ENCODE measurements at places on chromosomes 12 and 14.
A peak's percentile ranks its signal among the peaks of the same experiment; 100 is the strongest.

DNA sequence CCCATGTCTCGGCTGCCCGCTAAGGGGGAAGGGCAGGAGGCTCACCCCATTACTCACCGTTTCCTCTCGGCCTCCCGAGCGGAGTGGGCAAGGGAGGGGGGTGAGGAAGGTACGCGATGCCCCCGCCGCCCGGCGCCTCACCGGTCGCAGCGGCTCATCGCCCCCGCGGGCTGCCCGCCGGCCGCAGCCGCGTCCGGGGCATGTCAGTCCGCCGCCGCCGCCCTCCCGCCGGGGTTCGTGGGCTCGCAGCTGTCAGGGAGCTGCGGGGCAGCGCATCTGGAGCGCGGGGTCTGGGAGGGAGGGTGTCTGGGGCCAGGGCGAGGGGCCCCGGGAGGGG is 461 bp downstream of the SLC8A3 start:
- DNase-seq, result peak; percentile 25

DNA sequence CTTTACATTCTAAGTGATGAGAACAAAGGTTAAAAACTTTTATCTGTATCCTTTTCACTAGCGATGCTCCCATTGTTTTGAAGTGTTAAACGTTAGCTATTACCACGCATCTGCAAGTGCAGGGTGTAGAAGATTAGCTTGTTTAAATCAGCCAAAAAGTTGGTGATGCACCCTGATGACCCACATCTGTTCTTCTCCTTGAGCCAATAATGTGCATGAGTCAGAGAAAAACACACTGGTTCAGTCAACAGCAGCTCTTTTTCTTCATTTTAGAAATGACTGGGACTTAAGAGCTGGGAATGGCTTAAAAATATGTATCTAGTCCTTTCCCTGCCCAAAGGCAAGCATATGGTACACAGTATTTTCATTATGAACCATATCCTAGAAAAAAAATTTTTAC is 323.5 kb upstream of the PDE3A start:
- DNase-seq, result no peak

- no peak for DNase-seq
Measured at GRCh38 chr14:101062065-101062450, 158.5 kb upstream of the RTL1 start.

DNA sequence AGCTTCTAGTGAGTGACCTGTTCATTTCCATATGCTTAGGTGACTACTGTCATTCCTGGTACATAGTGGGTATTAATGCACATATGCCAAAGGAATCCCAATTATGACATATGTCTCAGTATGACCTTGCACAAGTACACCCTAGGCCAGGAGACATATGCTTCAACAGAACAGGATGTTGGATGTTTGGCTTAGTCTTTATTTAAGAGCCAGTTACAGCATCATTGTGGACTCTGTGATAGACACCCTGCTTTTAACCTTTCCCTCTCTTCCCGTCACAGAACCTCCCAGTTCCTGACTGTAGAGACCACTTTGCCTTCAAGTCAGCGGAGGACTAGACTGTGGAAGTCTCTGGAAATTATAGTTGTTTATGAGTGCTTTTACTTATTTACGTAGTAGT is 72.9 kb downstream of the DAAM1 start:
- no peak for DNase-seq

GRCh38 chr12:123062681-123063486 is 82.4 kb downstream of the ARL6IP4 start:
- DNase-seq, result peak; percentile 33

GRCh38 chr12:2264651-2265232 is 212.0 kb downstream of the CACNA1C start:
- no peak for DNase-seq

- no peak for DNase-seq
Measured at GRCh38 chr14:32142341-32142740, 59.5 kb upstream of the RNU6-7 start.

GRCh38 chr12:6307529-6307928 is 3.0 kb upstream of the PLEKHG6 start:
- DNase-seq, result no peak

DNA sequence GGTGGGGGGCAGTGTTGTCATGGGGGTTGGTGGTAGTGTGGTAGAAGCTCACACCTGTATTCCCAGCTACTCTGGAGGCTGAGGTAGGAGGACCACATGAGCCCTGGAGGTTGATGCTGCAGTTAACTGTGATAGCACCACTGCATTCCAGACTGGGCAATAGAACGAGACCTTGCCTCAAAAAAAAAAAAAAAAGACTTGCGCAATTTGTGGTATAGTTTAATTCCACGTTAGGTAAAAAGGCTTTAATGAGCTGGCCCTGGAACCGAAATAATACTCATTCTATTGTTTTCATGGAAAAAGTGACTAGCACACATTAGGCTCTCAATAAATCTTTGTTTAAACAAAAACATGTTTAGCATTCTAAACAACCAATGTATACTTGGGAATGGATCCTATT is 25.4 kb upstream of the NAP1L1 start:
- DNase-seq, result no peak

- peak; percentile 87 for DNase-seq
Measured at GRCh38 chr14:72518809-72519377, 375.0 kb downstream of the DPF3 start.

DNA sequence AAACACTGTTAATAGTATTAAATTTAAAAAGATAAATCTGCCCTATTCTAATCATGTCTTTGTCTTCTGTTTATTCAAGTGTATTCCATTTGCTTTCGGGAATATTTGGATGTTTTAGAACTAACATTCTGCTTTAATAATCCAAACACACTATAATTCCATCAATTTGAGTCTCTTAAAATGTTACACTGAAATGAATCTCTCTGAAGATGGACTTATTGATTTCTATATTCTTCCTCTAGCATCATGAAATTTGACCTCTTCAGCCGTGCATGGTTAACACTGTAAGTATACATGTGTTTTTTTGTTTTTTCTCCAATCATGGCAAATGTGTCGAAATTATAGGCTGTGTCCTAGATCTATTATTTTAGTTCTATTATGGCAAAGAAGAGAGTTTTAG is 339.2 kb downstream of the ACSS3 start:
- DNase-seq, result no peak

GRCh38 chr14:75562089-75562488 is 16.3 kb upstream of the FLVCR2 start:
- DNase-seq, result no peak

GRCh38 chr12:16285586-16285985 is 8.1 kb upstream of the SLC15A5 start:
- no peak for DNase-seq

DNA sequence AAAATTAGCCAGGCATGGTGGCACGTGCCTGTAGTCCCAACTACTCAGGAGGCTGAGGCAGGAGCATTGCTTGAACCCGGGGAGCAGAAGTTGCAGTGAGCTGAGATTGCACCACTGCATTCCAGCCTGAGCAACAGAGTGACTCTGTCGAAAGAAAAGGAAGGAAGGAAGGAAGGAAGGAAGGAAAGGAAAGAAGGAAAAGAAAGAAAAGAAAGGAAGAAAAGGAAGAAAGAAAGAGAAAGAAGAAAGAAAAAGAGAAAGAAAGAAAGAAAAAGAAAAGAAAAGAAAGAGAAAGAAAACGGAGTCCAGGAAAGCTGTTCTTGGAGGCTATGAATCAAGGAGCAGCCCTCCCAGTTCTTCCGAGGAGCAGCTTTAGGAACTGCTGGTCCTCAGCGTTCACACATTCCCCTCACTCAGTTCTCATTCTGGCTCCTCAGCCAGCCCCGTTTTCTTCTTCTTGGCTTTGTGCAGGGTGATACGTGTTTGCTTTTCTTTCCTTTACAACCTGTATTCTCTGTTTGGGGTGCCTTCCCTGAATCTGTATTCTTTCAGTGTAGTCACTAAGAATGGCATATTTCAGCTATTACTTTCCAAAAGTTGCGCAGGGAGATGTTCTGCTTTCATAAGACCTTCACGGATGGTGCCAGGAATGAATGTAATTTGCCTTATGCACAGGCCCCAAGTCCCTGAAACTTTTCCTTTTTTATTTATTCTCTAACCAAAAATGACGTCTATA is 12.2 kb downstream of the FBXL14 start:
- DNase-seq, result no peak

- DNase-seq, result no peak
Measured at GRCh38 chr12:81166790-81167189, 88.9 kb downstream of the ACSS3 start.

DNA sequence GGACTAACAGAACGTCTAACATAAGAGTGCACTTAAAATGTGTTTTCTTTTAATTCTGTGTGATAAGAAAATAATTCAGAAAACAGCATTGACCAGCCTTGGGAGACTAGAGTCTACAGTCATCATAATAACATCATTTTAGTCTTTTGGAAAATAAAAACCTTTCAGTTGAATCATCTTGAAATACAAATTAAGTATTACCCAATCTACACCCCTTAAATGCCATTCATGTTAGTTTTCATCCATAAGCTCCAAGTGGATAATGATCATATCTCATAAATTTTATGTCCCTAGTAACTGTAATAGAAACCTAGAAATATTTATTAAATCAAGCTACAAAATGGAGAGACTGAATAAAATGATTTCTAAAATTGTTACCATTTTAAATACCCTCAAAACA is 32.4 kb downstream of the EPS8 start:
- no peak for DNase-seq

DNA sequence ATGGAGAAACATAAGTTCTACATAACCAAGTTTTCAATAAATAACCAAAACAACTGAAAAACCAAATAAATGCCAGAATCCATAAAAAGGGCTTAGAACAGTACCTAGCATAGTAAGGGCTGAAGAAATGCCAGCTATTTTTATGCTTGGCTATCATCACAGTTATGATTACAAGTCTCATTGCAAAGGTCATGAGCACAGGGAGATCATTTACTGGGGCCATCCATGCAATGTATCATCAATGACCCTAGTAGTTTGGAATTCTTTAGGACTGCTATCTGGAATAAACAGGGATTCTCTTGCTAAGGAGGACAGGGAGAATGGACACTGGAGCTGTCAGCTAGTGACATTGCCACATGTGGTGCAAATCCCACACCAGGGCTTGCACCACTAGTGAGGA is 92.5 kb upstream of the NAP1L1 start:
- DNase-seq, result no peak

DNA sequence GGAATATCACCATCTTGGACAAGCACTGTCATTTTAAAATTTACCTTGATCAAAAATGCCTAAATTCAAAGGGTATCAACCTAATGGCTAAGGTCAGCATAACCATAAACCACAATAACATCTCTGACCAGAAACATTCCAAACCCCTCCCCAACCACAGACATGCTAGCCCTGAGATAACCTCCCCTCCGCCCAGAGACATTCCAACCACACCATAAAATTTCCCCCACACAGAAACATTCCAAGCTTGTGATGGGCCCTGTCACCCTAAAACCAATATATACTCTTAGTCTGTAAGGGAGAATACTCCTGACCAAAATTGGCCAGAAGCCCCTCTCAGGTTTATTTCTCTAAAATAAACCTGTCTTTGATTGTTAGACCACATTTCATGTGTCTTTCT is 17.7 kb downstream of the EPYC start:
- DNase-seq, result no peak

DNA sequence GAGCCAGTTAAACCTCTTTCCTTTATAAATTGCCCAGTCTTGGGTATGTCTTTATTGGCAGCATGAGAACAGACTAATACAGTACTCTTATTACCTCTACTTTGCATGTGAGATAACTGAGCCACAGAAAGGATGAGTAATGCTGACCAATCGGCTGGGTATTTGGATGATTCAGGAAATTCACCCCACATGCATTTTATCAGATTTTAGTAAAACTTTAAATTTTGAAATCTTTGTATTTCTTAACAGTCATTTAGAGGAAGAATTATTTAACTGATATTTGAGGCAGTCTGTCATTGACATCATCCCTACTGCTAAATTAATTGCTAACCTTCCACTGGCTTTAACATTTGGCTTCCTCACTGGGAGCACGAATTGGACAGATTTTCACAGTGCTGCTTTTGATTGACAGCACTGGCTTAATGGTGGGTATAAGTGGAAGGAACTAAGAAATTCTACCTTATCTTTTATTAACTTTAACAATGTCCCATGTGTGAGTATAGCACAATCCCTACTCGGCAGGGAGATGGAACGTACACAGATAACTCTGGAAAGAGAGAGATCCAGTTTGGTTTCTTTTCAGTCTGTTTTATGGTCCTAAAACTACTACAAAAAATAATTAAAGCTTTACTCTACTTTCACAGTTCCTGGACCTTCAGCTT is 261.0 kb downstream of the DACT1 start:
- DNase-seq, result no peak

- DNase-seq, result no peak
Measured at GRCh38 chr12:94570161-94570560, 80.2 kb downstream of the TMCC3 start.

DNA sequence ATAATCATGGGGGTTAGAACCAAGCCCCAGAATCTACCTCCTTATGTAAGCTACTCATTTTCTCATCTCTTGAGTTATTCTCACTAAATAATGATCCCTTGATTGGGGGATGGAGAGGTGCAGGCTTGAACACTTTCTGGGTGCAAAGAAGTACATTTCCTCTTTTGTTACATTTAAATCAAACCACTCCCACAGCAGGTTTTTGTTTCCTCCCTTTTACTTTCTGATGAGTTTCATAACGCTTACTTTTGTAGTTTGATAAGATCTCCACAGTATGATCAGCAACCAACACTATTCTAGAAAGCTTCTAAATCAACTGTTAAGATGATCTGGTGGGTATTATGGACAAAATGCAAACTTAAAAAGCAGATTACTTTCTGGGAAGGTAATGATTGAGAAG is 20.5 kb downstream of the VCPKMT start:
- no peak for DNase-seq

- no peak for DNase-seq
Measured at GRCh38 chr12:96365604-96366380, 34.4 kb downstream of the CDK17 start.
